CD4-positive, alpha-beta T cell treated with Interleukin-4 for 1 hour (primary cell): ENCODE measurements at places on chromosomes 2 and 18.
A peak's percentile ranks its signal among the peaks of the same experiment; 100 is the strongest.

- DNase-seq, result no peak
Measured at GRCh38 chr2:186595219-186595618, 5.4 kb downstream of the ITGAV start.

DNA sequence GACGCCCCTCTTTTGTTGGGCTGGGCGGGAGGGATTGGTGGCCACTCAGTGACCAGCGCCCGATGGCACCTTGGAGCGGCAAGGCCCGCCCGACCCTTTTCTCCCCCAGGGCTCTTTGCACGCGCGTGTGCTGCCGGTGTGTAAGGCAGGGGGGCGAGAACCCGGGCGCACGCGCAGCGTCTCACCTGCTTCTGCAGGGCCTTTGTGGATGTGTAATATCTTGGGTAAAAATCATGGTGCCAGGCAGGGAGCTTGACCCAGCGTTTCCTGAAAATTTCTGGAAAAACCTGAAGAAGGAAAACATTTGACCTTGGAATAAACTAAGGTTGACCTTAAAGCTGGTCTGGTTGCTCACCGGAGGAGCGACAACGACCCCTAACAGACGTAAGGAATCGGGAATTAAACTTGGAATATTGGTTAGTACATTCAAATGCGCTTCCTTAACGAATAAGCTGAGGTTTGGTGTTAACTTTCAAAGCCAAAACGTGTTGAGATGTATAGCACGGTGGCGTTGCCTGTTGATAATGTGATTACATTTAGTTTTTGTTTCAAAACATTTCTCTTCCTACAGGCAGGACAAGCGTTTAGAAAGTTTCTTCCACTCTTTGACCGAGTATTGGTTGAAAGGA, 438 bp downstream of the HSPE1 start:
- no peak for DNase-seq

- DNase-seq, result peak; percentile 77
Measured at GRCh38 chr2:9473985-9474360, 378 bp upstream of the IAH1 start.

DNA sequence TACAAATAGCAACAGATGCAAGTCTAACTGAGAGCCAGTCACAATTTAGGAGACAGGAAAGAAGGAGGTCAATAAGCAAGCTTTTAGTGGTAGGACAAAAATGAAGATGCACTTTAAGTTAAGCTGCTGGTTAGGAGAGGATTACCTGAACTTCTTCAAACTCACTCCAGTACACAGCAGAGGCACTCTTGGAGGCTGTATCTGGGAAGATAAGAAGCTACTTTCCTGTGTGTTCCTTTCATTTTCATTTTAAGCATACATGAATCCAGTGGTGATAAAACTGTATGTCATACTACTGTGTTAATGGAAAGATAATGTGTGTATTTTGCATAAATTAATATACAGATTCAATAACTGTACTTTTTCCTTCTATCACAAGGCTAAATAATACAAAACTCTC, 49.6 kb downstream of the HYCC2 start:
- no peak for DNase-seq

DNA sequence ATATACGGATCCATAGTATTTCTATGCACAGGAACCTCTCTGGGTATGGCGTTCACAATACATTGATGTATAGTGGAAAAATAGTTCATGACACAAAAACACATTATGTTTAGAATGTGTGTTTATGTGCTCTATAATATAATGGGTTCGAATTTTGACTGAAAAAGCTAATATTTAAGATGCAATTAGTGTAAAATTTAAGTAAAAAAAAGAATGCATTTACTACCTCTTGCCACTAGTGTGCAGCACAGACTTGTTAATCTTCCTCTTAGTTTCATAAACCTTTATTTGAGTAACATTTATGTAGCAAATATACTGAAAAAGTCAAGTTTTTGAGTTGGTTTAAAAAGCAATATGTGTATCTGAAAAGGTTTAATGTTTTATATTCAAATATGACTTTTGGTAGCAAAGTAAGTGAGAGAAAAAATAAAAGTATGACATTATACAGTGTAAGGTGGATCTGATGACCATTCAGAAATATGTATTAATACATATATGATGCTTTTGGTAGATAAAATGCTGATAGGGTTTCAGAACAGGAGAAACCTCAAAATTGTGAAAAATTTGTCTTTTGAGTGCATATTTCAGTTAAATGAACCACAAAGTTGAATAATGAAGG, 49.4 kb downstream of the CCDC102B start:
- no peak for DNase-seq

GRCh38 chr2:19911808-19912509, 10.2 kb upstream of the TTC32 start:
- no peak for DNase-seq

- DNase-seq, result no peak
Measured at GRCh38 chr2:11773747-11774525, 27.5 kb downstream of the LPIN1 start.

DNA sequence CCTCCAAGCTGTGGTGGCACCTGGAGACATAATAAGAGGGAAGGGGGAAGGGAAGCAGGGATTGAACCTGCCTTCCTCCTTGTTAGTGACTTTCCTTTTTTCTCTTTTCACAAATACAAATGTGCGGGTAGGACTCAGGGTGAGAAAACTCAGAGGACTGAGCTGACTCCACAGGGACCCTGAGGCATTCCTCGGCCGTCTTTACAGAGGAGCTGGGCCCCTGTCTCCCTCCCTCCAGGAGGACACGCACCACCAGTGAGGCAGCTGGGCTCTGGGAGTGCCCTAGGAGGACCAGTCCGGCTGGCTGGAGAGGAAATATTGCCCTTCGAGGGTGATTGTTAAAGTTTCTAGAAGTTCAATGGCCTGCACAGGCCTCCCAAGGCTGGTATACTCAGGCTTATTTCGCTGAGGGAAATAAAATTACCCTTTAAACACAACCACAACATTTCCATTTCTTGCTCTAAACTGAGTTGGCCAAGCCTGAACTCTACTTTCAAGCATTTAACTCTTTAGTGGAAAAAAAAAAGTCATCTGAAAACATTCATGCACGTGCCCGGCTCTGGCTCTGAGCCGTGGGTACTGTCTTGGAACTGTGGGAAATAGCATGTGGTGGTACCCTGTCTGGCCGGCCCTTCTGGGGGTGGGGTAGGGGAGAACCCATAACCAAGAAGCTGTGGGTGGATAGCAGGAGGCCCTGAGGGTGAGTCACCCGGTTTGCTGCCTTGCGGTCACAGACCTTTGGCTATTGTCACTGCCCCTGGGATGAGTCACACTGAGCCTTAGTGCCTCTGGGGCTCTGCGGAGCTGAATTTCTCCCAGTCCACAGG, 116.0 kb downstream of the COPS8 start:
- DNase-seq, result no peak

DNA sequence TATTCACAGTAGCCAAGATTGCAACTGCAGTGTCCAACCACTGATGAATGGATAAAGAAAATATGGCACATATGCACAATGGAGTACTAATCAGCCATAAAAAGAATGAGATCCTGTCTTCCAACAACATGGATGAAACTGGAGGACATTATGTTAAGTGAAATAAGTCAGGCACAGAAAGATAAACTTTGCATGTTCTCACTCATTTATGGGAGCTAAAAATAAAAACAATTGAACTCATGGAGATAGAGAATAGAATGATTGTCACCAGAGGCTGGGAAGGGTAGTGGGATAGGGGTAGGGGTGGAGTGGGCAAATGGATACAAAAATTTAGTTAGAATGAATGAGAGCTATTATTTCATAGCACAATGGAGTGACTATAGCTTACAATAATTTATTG, 305.5 kb upstream of the ETAA1 start:
- no peak for DNase-seq

- no peak for DNase-seq
Measured at GRCh38 chr2:100767810-100768806, 51.8 kb upstream of the NPAS2 start.

DNA sequence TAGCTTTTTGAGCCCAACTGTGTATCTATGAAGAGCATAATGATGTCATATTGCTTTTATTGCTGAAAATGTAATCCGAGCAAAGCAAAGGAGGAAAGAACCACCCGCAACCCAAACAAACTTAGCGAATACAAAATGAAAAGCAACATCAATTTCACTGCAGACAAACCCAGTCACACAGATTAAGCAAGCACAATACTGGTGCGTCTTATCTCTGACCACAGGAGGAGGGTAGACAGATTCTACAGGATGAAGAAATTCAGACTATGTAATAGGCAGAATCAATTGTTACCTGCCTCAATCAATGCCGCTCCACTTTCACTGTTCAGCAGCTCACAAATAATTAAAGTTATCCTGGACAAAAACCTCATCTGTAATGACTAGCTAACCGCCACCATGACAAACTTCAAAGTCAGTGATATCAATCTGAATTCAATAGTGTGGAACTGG, 115.5 kb upstream of the SP3 start:
- no peak for DNase-seq
